Activated naive CD4-positive, alpha-beta T cell treated with Interleukin-2 at 50 U/mL for 16 hours (primary cell): ENCODE measurements at places on chromosomes 7 and 10.

GRCh38 chr7:36312064-36312914 is 77.4 kb upstream of the ANLN start:
- peak; percentile 35 for DNase-seq

- DNase-seq: no peak
These were observed 24.5 kb downstream of the FRMD4A start for GRCh38 chr10:14306190-14306589.

GRCh38 chr10:122138831-122139625 is 132.1 kb upstream of the BTBD16 start:
- no peak for DNase-seq

GRCh38 chr7:70006261-70006920 is 408.1 kb downstream of the AUTS2 start:
- DNase-seq: no peak

- no peak for DNase-seq
These were observed 69.1 kb downstream of the KMT2C start for GRCh38 chr7:152366662-152367061.
